SK-MEL-5 (cell line): ENCODE measurements at places on chromosomes 13 and 19. TPM values are rescaled to one million over a fixed set of nuclear protein-coding genes. Genes with fewer than 3 reads are reported as not detected.

The FKBP8 gene
- 151 and 174 TPM in 2 replicates for total RNA-seq

The PTPRS gene
- total RNA-seq, result 74.6 and 79.7 TPM in 2 replicates

The CEACAM20 gene
- not detected in 2 replicates for total RNA-seq

The PBX4 gene
- 0.34 and 0.96 TPM in 2 replicates for total RNA-seq

The VAV1 gene
- total RNA-seq, result not detected in 2 replicates

The FSTL3 gene
- total RNA-seq, result 6.4 and 7.8 TPM in 2 replicates

The URAD gene
- not detected in 2 replicates for total RNA-seq

The PRODH2 gene
- total RNA-seq, result not detected in 2 replicates

The MEIS3 gene
- 12.9 and 20.0 TPM in 2 replicates for total RNA-seq

The FGF9 gene
- total RNA-seq, result 0.03 TPM in 1 of 2 replicates, not detected in the other

The KIR3DL1 gene
- total RNA-seq, result not detected in 2 replicates

The SOX1 gene
- total RNA-seq, result not detected in 2 replicates

The ZNF229 gene
- total RNA-seq, result 0.29 and 0.98 TPM in 2 replicates

The CERS1 gene
- 10.5 and 12.0 TPM in 2 replicates for total RNA-seq

The FLT3 gene
- total RNA-seq, result not detected in 2 replicates

The ZNF571 gene
- total RNA-seq, result 2.0 and 2.2 TPM in 2 replicates

The GARIN5A gene
- total RNA-seq, result 0.27 and 0.29 TPM in 2 replicates

The SIAH3 gene
- total RNA-seq, result 1.3 TPM in 2 replicates

The ZNF850 gene
- 2.9 and 3.5 TPM in 2 replicates for total RNA-seq

The ZNF99 gene
- total RNA-seq, result not detected in 2 replicates

The SMIM44 gene
- total RNA-seq, result not detected in 2 replicates

The CBARP gene
- total RNA-seq, result 2.3 and 3.7 TPM in 2 replicates

The LRFN3 gene
- 1.8 and 3.3 TPM in 2 replicates for total RNA-seq

The PLVAP gene
- not detected in 2 replicates for total RNA-seq

The FREM2 gene
- 2.5 and 2.8 TPM in 2 replicates for total RNA-seq

The KLHL1 gene
- total RNA-seq, result 0.03 and 0.08 TPM in 2 replicates

The IQCN gene
- total RNA-seq, result 0.08 TPM in 1 of 2 replicates, not detected in the other

The SMIM24 gene
- total RNA-seq, result not detected in 2 replicates

The HIPK4 gene
- 0.08 TPM in 1 of 2 replicates, not detected in the other for total RNA-seq

The RDH13 gene
- total RNA-seq, result 18.1 and 20.7 TPM in 2 replicates

The EFNA2 gene
- 0.37 and 1.5 TPM in 2 replicates for total RNA-seq

The ZNF460 gene
- 33.7 and 35.5 TPM in 2 replicates for total RNA-seq

The CEACAM4 gene
- total RNA-seq, result not detected in 2 replicates
